ENCODE measurements at places on chromosomes 12 and 14.

- no peak for DNase-seq
Observed at GRCh38 chr14:85468816-85469215, 61.1 kb upstream of the FLRT2 start.

- no peak for DNase-seq
Observed at GRCh38 chr12:31496257-31496656, 94.7 kb downstream of the DENND5B start.

GRCh38 chr14:61569812-61570548 is 125.3 kb upstream of the HIF1A start:
- peak; percentile 95 for DNase-seq

- no peak for DNase-seq
Observed at GRCh38 chr12:117026343-117026742, 72.9 kb downstream of the TESC start.

- no peak for DNase-seq
Observed at GRCh38 chr12:107493135-107493494, 192.5 kb upstream of the PWP1 start.

GRCh38 chr12:100553936-100554335 is 19.5 kb upstream of the GAS2L3 start:
- no peak for DNase-seq

GRCh38 chr14:57274551-57274950 is 5.8 kb downstream of the AP5M1 start:
- DNase-seq = no peak

- DNase-seq = peak; percentile 13
Observed at GRCh38 chr14:32075672-32076277, 1.3 kb upstream of the ARHGAP5 start.

GRCh38 chr12:50221228-50222008 is 54.2 kb upstream of the CERS5 start:
- peak; percentile 42 for DNase-seq

- DNase-seq = no peak
Observed at GRCh38 chr12:95577820-95578219, 26.5 kb upstream of the USP44 start.

DNA sequence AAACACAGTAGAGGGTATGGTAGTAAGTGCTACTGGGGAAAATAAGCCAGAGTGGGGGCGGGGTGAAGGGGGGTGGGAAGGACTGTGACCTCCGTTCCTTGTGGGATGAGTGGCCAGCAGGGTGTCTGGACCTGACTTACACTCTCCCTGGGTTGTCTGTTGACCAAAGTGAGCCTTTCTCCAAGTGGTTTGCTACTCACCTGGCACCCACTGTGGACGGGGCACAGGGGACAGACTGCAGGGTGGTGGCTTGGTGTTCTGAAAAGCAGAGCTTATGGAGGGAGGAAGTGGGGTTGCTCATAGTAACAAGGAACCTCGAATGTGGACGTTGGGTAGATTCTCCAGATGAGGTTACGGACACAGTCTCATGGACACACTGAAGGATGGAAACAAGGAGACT is 94.4 kb upstream of the VRK1 start:
- no peak for DNase-seq

- no peak for DNase-seq
Observed at GRCh38 chr12:111457071-111457470, 51.3 kb downstream of the SH2B3 start.

GRCh38 chr14:102966681-102967505 is 44.4 kb downstream of the AMN start:
- no peak for DNase-seq

GRCh38 chr14:23174296-23175184 is 8.9 kb downstream of the SLC7A8 start:
- DNase-seq = peak; percentile 84

DNA sequence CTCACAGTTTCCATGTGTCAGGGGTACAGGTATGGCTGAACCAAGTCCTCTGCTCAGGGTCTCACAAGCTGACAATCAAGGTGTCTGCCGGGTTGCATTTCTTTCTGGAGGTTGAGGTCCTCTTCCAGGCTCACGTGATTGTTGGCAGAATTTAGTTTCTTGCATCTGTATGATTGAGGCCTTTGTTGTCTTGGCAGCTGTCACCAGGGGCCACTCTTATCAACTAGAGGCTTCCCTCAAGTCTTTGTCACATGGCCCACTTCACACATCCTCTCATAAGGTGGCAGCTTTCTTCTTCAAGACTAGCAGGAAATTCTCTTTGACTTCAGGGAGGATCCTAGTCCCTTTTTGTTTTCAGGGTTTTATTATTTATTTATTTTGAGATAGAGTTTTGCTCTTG is 46.0 kb upstream of the FOS start:
- DNase-seq = no peak

DNA sequence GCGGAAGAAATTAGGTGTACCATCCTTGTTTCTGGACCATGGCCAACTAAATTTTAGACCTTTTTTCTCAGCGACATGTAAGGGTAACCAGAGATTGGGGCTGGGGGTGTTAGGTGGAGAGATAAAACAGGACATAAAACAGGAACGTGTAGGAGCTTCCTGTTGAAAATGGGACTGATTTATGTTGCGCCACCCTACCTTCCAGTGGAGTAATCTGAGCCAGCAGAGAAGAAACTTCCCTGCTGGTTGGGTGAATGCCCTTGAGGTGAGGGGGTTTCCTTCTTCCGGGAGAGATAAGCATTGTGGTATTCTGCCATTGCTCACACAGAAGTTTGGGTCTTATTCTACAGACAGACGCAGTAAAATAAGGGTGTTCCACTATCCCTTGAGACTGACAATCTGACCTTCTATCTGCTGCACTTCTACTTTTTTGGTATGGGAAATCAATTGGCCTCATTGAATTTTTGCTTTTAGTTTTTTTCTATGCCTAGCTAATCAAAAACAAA is 417.6 kb downstream of the PCNX1 start:
- DNase-seq = peak; percentile 70

DNA sequence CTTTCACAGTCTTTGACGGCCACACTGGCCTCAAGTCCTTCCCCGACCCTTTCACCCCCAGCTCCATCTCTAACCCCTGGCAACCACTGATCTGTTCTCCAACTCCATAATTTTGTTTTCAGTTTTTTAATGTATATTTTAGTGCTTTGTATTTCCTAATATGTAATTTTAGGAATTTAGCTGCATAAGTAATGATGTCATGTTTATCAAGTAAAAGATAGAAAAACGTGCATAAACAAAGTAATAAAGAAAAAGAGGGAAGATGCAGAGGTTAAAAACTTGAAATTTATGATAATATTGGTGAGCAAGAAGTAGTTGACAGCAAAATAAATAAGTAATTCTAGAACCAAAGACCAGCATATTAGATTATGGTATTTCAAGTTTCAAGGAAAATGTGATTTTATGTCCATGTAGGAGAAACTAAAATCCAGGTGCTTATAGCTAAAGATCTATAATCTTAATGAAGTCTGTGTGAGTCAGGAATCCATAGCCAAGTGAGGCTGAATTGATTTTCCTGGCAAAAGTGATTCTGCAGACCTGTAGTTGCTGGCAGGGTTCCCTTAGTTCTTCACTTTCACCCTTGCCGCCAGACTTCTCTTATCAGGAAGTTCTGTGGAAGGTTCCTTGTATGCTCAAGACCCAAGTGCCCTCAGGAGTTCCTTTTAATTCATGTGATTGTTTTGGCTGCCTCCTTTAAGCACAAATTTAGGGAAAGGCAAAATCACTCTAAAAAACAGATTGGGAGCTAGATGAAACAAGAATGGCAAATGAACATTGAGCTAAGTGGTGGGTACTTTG is 24.4 kb downstream of the FBXW8 start:
- peak; percentile 36 for DNase-seq

- DNase-seq = no peak
Observed at GRCh38 chr14:35412272-35413056, 7.9 kb upstream of the NFKBIA start.

DNA sequence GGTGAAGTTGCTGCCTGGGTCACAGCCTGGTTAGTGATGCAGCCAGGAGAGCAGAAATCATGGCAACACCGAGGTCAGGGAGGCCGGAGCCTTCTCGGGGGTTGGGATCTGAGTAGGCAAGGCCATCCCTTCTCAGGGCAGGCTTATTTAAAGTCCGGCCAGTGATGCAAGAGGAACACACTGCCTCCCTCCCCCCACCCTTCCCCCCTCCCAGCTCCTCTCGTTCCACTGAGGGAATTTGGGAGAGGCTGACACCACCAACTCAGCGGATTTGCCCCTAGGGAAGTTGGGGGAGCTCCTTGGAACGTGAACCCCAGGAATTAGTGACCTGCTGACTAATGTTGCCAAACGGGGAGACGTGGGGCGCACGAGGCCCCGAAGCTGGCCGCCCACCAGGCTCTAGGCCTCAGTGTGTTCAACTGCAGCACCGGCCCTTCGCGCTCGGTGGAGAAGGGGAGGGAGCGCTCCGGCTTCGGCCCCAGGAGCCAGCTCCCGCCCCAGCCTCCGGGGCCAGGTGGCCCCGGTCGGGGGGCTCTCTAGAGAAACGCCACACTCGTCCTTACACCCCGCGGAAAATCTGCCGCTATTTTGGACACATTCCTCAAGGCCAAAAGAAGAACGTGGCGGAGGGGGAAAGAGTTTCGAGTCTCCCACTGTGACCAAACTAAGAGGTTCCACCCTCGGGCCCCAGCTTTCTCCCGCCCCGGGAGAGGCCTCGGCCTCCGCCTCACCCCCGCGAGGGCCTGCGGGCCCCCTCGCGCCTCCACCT is 1.6 kb downstream of the CTDSP2 start:
- DNase-seq = peak; percentile 54

DNA sequence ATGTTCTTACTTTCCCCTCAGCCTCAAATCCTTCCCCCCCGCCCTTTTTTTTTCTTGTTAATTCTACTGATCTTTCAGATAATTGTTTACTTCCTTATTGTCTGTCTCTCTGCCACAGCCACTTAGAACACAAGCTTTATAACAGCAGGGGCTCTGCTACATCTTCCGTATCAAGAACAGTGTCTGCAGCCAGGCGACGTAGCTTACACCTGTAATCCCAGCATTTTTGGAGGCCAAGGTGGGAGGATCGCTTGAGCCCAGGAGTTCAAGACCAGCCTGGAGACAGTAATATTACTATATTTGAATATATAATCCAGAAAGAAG is 5.4 kb downstream of the SOS2 start:
- DNase-seq = no peak

- DNase-seq = peak; percentile 36
Observed at GRCh38 chr12:55985341-55985740, 11.5 kb downstream of the RAB5B start.

DNA sequence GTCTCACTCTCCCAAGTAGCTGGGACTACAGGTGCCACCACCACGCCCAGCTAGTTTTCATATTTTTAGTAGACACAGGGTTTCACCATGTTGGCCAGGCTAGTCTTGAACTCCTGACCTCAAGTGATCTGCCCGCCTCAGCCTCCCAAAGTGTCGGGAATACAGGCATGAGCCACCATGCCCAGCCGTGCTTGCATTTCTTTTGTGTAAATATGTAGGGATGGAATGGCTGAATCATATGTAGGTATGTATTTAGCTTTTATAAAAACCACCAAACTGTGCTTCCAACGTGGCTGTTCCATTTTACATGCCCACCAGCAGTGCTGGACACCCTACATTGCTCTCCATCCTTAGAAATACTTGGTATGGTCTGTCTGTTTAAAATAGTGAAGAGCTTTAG is 32.8 kb upstream of the CLMN start:
- no peak for DNase-seq

DNA sequence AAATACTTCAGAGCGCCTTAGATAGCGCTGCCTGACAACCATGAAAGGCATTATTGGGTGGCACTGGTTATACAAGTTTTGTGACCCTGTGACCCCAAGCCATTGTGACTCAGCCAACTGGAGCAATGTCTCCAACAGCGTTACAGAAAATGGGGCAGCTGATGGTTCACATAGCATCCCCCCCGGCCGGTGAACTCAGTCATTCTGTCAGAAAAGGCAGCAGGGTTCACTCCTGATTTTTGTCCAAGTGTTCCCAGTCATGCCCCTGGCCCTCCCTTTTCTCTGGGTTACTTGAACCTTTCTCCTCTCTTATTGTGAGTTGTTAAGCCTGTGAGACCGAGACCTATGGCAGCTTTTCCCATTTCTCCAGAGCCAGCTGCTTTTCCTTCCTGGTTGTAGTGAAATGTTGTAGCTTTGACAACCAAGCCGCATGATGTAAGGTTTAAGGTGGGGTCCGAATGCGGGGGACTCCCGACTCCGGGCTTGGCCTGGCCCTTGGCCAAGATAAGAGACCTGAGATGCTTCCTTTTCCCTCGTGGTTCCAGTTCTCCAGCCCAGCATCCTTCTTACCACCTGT is 22.0 kb downstream of the CD9 start:
- no peak for DNase-seq

- no peak for DNase-seq
Observed at GRCh38 chr12:508145-508544, 48.4 kb downstream of the B4GALNT3 start.

- no peak for DNase-seq
Observed at GRCh38 chr12:46918631-46919030, 92.8 kb upstream of the SLC38A4 start.

DNA sequence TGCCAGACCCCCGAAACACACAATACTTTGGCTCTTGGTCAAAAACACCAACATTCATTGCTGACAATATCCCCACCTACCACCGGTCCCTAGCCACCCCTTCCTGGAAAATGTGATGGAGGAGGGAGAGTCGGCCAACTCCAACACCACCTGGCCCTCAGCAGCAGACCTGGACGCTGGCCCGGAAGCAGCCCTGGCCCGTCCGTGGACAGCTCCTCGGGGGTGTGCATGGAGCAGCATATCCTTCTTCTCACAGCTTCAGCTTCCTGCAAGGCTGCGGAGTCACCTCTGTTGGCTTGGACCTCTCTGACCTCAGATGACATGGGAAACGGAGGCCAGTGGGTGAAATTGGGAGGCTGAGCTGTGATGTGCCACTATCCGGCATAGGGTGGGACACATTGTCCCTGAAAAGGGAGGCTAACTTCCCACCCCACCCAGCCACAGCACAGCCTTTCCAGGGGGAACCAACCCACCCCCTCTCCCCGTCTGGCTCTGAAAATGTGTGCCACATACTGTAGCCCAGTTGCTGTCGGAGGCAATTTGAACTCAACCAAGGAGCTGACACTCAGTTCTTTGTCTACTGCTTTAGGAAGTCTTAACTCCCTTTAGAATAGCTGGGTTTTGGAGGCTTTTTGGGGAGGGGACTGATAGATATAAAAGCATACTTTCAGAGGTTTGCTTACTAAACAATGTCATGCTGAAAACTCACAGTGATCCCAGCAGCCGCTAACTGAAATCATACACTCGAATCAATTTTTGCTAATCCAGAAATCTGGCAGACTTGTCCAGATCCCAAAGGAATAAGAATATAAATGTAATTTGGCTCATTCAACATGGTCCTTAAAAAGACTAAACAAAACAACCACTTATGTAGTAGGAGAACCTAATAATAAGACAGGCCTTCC is 43.1 kb upstream of the LTA4H start:
- no peak for DNase-seq

DNA sequence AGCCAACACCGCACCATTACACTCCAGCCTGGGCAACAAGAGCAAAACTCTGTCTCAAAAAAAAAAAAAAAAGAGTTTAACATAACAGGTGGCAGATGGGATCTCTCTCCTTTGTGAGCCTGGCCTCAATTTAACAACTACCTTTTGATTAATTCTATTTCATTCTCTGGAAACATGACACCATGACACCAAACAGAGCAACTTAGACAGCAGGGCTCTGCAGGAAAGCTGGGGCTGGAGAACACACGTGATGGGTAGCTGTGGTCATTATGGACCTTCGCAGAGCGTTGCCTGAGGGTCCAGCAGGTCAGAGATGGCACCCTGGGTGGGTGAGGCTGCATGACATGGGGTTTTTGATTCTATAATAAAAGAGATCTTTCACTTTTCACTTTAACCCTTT is 1.7 kb upstream of the DGLUCY start:
- DNase-seq = no peak

Data from inflammatory macrophage treated with lipopolysaccharide for 4 hours (primary cell).